Forelimb muscle (tissue), 1 donor: ENCODE measurements at places on chromosomes 12 and 14.

DNA sequence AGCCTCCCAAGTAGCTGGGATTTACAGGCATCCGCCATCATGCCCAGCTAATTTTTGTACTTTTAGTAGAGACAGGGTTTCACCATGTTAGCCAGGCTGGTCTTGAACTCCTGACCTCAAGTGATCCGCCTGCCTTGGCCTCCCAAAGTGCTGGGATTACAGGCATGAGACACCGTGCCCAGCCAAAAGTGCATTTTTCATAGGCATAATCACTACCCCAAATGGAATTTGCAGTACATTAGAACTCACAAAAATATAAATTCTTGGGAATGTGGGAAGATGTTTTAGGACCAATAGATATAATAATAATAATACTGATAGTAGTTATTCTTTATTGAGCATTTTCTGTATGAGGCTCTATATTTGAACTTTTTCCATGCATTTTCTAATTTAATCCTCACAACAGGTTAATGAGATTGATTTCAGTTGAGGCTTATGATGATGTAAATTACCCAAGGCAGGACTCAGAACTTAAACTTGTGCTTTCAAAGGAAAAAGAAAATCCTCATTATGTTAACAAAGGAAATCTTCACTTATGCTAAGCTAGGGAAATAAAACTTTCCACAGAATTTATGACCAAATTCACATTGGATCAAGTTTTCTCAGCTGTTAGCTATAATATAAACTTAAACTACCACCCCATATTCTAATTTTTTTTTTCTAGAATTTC, 121.6 kb downstream of the SRGAP1 start:
- DNase-seq: no peak

DNA sequence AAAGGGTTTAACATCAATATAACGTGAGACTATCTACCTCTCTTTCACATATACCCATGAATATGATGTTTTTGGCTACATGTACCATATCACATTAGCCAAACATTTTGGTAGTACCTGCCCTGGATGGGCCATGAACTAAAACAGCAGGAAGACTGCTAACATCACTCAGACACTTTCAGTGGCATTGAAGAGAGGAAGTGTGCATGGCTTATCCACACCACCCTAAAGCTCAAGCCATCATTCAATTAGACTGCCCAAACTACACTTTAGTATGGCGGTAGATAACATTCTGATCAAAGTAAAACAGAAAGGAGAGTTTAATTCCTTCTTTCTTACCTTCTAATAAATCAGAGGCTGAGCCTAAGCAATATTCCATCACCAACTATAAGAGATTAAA, 103.0 kb downstream of the PEBP1 start:
- no peak for DNase-seq

DNA sequence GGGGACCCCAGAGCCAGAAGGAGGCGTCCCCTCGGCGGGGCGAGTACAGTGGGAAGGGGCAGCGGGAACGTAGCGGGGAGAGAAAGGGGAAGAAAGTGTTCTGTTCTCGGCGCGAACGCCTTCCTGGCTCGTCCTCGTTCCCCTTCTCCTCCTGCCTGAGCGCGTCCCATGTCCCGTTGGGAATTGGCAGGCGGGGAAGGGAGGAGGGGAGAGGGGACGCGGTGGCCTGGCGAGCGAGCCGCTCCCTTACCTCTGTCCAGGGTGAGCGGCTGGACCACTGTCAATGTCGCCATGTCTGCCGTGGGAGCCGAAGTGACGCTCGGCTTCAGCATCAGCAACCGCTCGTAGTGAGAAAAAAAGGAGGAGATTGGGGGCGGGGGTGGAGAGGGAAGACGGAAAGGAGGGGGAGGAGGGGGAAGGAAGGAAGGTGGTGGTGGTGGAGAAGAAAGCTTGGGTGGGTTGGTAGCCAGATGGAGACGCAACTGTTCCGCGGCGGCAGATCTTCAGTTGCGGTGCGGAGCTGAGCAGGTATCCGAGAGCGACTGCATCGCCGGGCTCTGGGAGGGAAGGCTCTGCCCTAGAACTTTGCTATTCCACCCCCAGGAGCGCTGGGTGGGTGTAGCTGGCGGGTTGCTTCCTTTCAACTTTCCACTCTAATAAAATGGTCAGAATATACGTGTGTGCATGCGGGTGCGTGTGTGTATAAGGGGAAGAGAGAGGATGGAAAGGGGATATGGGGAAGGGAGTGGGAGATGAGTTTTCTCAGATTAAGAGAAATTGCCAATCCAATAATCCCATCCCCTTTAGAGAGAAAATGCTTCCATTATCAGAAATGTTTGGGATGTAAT, at the start of gene LIN7A:
Gene LIN7A, minus strand, starts transcription at position 544 of the 848 bp plus-strand sequence. Its CDS starts 212 bp downstream, at position 332.
- DNase-seq: no peak

DNA sequence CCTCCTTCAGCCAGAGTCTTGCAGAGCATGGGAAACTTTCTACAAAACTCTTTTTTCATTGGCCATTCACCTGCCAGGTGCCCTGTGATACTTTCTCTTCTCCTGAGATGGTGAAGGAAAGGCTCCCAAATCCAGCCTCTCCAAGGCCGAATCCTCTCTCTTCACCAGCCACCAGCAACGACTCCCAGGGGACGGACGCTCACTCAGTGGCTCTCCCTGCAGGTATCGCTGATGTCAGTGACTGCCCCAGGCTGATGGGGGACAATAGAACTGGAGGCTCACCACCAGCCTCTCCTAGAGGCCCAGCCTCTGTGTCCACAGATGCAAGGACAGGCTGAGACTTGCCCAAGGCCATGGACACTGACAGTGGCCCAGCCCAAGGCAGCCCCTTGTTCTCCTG, 204.1 kb downstream of the BCL11B start:
- DNase-seq: no peak

GRCh38 chr12:45355730-45356129, 139.8 kb downstream of the ANO6 start:
- DNase-seq: no peak

DNA sequence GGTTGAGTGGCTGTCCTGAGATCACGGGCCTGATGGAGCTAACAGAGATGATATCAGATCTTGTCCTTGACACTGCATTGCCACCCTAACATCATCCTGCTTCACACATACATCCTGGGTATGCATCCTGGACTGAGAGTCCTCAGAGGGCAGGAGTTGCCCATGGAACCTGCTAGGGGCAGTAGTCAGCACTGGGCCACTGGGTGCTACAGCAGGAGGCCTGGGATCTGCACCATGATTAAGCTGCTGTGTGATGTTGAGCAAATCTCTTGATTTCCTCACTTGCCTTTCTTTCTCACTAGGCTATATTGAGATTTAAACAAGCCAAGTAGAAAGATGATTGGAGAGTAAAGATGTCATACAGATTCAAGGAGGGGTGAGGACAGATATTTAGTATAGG, 22.1 kb upstream of the EIF4B start:
- DNase-seq: no peak

DNA sequence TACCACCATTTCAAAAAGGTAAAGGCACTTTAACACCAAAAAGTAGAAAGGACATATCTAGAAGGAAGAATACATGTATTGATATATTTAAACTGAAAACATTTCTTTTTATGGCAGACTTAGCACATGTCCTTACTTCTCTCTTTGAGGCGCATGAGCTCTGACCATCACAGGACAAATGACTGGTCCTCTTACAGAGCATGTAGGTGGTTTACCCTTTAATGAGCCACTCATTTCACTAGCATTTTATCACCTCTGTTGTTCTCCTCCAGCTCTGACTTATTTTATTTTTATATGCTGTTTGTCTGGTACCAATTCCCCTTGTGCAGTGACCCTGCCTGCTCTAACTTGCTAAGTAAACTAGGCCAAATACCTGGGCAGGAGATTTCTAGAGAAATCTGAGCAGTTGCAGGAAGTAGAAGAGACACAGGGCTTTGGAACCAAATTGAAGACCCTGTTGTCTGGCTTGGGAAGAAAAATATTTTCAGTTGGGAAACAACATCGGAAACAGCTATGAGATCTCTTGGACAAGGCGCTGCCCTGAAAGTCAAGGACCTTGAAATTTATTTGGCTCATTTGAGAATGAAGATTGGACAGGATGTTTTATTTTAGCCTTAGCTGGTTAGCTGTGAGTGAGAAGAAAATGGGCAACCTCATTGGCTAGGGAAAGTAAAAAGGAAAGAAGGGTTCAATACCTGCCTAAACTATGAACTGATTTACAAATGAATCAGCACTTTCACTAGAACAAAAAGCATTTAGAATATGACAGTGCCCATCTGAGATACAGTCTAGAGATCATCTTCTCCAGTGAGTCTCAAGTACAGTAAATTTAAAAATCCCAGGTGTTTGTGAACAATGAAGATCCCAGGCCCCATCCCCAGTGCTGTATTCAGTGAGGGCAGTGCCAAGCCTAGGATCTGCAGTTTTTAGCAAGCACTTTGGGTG, 374.4 kb downstream of the ZFP36L1 start:
- no peak for DNase-seq

DNA sequence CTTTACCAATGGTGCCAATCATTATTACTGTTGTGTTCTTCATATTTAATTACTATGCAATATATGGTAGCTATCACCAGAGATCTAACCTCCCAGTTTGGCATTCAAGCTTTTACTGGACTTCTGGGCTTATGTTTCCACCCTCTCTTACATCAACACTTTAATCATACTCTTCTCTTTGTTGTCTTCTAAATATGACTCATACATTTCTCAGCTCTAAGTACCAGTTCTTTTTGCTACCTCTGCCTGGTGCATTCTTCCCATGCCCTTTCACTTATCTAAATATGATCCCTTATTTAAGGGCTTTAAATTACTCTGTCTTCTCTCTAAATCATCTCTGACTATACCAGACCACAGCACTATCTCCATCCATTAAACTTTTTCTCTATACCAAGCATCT, 246.1 kb upstream of the CCDC196 start:
- no peak for DNase-seq

GRCh38 chr12:85688837-85689236, 147.4 kb downstream of the RASSF9 start:
- no peak for DNase-seq

- DNase-seq: no peak
These were observed 356 bp upstream of the ZC3H14 start for GRCh38 chr14:88562532-88562830.

- no peak for DNase-seq
These were observed 67.5 kb upstream of the BTG1 start for GRCh38 chr12:92213166-92213565.

GRCh38 chr14:53043027-53043581, 92.3 kb upstream of the FERMT2 start:
- no peak for DNase-seq

- DNase-seq: no peak
These were observed 17.5 kb upstream of the CSRP2 start for GRCh38 chr12:76896274-76896673.

- DNase-seq: no peak
These were observed 161.0 kb downstream of the SAMD4A start for GRCh38 chr14:54727929-54728328.

GRCh38 chr12:9731393-9731792, 1.5 kb downstream of the CLECL1 start:
- no peak for DNase-seq

DNA sequence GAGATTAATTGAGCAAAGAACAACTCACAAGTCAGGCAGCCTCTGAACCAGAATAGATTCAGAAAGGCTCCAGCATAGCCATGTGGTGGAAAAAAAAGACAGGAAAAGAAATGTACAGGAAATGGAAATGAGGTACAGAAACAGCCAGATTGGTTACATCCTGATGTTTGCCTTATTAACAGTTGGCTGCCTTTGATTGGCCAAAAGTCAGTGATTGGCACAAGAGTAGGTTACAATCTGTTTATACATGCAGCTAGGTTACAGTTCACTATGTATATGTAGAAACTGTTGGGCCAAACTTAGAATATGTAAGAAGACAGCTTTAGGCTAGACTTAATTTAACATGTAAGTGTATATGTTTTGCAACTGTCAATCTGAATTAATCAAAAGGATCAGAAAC, 118.9 kb downstream of the UNC79 start:
- no peak for DNase-seq

DNA sequence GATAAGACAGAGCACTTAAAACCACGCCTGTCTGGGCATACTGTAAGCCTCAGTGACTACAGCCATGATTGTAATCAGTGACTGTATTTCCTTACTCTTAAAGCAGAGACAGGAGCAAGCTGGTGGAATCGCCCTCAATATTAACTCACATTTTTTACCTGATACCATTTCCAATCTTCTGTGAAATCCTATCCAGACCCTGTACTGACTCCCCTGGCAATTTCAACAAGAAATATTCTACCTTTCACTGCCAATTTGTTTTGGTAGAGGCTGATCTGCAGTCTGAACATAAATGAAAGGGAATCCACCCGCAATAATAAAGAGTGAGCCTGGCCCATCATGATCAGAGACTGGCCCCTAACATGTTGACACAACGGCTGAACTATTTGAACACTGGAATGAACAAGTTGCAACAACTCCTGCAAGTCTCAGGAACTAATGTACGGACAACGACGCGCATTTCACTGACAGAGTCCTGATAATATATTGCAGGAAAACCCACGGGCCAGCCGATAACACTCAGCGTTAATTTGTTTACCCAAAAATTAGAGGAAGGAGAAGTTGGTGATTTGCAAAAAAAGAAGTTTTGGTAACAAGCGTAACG, 195.5 kb upstream of the BTG1 start:
- DNase-seq: no peak
